ENCODE measurements at places on chromosomes 6 and 20. TPM values are rescaled to one million over a fixed set of nuclear protein-coding genes. Genes with fewer than 3 reads are reported as not detected.

DNA sequence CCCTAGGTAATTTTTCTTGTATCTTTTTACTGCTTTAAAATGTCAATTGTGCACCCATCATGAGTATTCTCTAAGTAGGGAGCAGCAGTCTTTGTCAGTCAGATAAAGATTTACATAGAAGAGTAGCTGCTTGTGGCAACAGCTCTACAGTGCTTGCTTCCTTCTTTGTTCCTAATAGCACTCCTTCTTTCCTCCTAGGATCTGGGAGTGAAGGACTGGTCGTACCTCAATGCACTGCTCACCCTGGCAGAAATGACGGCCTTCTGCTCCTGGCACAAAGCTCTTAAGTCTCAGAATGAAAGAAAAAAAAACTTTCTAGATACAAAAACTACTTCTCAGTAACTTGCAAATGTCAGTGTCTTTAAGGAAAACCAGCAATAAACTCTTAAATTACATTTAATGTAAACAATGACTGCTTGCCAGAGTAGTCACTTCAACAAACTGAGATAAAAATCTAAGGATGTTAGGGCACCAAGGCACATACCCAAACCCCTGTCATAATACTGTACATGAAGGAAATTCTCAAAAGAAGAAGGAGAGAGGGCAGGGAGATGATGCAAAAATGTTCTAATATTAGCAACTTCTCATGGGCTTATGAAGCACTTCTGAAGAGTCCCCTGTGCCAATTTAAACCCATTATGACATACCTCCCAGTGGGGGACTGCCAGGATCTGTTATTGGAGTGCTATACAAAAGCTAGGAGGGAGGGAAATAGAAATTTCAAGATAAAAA, 34.0 kb downstream of the NCOA6 start:
- peak; percentile 81 for DNase-seq

SYNGAP1 gene
- 0.96 TPM for total RNA-seq

DNA sequence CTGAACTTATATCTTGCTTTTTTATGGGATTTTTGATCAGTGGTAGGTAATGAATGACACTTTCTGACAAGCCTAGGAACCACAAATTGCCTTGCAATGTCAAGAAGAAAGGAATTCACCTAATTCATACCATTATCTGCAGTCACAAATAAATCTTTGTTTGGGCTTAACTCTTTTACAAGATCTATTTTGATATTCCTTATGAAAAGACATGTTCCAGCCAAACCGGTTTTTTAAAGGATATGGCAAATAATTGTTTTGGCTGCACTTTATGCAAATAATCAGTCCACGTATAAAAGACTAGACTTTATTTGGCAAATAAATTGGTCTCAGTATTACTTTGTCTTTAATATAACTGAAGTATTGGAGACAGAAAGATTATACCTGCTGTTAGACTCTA, 771.7 kb upstream of the ADGRB3 start:
- DNase-seq = no peak

DNA sequence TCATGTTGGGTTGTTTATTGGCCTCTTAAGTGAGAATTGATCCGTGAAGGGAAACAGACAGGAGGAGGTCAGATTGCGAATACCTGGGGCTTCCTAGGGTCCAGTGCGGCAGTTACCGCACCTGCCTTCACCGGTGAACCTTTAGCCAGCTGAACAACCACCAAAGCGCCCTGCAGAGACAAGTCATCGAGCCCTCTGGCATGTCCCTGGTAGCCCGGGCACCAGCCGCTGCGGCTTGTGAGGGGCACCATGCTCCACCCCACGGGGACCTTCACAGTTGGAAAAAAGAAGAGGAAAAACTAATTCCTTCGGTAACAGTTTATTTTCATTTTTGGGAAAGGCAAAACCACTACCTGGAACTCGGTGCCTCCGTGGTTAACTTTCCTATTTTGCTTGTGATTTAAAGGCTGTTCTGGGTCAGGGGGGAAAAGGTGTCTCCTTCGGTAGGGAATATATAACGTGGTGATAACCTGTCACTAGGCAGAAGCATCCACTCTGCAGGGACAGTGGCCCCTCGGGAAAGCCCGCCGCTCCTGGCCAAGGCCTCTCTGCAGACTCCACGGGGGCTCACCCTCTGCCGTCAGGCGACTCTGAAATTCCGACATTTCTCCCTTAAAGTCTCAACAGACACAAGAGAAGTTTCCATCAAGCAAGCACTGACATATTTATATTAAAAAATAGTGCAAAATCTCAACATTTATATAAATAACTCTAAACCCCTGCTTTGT, 30.7 kb upstream of the ZBP1 start:
- DNase-seq = no peak

NKAIN2 gene
- total RNA-seq = not detected

DNA sequence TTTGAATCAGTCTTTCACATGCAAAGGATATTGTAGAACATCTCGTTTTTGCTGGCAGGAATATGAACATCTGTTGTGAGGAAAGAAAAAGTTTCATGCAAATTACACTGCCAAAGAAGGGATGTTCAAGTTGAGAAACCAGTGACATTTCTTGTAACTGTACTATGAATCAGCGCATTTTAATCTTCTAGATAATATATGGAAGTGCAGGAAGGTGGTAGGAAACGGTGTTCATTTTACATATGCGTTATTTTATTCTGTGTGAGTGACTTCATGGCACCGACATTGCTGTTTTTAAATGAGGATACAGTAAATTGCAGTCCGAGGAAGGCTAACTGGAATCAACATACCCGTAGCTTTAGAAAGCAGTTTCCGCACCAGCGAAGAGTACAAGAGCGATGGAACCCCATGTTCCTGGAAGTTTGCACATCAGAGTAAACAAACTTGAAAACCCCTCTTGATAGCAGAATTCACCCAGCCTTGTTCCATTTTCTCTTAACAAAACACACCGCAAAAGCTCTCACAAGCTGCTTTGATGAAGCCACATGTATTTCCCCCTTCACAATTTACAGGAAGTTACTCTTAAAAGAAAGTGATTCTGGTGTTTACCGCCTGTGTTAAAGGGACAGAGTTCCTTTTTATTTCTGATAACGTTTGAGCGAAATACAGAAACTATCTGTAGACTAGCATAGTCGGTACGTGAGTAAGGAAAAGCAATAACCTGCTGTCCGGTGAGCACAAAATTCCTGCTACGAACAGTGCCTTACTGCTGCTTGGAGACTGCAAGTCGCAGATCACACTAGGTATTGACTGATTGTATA, 11.5 kb downstream of the PRDM1 start:
- DNase-seq = no peak

DEFB132 gene
- not detected for total RNA-seq

SPTLC3 gene
- 28.7 TPM for total RNA-seq

- DNase-seq = peak; percentile 54
Measured at GRCh38 chr6:163793011-163793983, 378.8 kb downstream of the QKI start.

THBD gene
- total RNA-seq = 1.4 TPM

DNA sequence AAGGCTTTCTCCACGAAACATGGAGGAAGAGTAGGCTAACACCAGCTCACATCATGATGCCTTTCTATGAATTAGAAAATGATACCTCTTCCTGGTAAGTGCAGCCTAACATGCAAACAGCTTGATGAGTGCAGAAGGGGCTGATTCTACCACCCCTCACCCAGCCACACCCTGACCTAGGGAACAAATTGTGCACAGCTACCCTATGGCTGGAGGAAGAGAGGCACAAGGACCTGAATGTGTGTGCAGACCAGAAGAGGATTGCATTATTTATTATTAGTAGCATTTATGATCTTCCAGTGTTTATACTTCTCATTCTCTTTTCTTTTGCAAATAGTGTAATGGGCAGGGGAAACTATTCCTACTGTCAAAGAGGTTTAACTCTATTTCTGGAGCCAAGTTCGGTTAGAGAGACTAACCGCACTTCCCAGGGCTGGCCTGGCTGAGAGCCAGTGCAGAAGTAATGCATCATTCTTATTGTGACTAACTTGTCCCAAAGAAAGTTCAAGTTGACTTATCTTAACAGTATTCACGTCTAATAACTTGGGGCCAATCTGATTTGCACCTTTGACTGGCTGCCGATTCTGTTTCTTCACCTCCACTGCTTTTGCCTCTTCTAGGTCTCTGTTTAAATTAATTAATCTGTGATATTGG, 237.5 kb downstream of the CD83 start:
- DNase-seq = peak; percentile 95

Data from MG63 (cell line).